ENCODE measurements at places on chromosomes 1 and 21.

DNA sequence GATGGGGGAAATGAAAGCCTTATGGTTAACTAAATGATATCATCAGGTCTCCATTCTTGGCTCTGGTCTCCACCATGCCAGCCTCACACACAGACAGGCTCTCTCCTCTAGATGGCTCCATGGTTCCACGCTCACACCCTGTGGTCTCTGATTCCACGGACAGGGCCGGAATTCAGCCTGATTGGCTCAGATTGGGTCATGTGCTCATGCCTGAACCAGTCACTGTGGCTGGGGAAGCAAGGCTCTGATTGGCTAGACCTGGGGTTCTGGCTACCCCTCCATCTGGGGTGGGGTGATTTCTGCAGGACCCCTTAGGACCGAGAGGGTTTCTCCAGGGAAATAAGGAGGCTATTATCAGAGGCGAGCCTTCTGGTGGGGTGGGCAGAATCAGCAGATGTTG lies 277.0 kb downstream of the PTPRU start:
- DNase-seq: peak; percentile 62

DNA sequence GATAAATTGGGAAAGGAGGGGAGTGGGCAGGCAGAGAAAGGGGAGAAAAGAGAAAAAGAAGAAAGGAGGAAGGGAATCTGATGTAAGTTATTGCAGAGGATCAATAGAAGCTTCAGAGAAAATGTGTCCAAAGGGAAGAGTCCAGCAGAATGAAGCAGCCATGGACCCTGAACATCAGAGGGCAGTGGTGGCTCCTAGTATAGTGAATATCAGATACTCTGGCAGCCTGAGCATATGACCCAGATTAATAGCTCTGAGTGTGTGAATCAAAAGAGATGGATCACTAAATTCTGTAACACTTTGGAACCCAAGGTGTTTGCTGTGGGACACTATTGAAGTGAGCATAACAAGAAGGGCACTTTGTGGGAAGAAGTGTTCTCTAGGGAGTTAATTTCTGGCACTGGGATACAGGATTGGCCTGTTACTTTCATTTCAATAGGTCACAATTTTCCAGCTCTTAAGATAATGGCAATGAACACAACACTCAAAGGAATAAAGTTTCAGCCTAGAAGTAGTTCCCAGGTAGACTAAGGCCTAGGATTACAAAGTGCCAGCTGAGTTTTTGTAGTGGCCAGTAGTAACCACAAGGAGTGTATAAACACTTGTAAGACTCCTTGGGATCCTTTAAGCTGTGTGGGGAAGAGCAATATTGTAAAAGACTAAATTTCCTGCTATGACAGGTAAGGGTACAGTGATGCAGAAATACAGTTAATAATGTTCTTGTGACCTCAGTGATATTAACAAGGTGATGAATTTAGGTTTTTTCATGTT lies 164.5 kb upstream of the BEND5 start:
- no peak for DNase-seq

DNA sequence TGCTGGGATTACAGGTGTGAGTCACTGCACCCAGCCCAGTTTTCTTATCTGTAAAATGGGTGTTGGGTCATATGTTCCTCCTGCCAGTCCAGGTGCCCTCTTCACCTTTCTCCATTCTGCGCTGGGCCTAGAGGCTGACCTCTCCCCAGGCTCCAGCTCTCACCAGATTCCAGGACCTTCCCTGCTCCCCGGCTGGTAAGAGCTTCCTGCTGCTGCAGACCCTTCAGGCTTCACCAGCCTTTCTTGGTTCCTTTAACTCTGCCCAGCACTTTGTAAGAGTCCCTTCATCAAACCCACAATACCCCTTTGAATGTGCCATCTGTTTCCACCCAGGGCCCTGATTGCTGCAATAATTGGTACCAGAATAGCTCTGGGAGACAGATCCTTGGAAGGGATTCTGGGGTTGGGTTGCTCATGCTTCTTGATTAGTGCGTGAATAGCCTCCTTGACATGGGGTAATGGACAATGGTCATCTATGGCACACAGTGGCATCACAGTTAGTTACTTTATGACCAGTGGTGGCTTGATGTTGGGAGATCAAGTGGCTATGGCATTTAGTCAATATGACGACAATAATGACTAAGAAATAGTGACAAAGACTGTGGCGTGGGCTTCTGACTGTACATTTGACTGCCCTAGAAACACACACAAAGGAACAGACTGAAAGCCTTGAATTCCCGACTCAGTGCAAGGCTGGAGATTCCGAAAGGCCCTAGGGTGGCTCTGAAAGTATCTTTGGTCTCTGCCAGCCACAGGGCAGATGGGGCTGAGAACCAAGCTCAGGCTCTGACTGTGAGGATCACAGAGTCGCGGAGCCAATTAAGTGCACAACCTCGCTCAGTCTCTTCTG lies 67.3 kb downstream of the SLC9A1 start:
- no peak for DNase-seq

GRCh38 chr1:160134791-160135572 lies 16.4 kb upstream of the ATP1A4 start:
- DNase-seq: no peak

GRCh38 chr1:22321917-22322316 lies 129.7 kb upstream of the ZBTB40 start:
- no peak for DNase-seq

DNA sequence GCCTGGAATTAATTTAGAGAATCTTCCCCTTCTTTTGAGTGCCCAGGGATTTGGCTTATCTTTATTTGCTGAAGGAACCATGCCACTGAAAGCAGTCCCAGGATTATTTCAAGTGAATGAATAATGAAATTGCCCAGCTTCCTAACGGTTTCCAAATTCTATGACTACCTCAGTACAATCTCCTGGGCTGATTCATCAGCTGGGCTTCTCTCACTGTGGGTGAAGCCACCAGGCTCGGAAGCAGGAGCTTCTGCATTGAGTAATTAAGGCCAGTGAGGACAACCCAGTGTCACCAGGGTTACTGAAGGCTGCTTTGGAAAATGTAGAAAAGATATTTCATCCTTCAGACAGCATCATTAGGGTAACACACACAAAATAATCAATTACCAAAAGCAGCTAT lies 169.8 kb downstream of the DAB1 start:
- DNase-seq: peak; percentile 72

DNA sequence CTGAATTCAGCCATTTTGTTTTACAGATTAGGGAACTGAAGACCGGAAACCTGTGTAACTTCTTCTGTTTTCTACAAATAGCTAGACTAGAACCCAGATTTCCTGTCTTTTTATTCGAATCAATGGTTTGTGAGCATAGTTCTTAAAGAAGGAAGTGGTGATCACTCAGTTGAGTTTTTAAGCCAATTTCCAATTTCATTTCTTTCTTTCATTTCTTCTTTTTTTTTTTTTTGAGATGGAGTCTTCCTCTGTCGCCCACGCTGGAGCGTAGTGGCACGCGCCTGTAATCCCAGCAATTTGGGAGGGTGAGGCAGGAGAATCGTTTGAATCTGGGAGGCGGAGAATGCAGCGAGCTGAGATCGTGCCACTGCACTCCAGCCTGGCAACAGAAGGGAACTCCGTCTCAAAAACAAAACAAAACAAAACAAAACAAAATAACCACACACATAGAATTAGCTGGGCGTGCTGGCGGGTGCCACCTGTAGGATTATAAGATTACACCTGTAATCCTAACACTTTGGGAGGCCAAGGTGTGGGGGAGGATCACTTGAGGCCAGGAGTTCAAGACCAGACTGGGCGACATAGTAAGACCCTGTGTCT lies 3.0 kb upstream of the MDM4 start:
- no peak for DNase-seq

- DNase-seq: no peak
Measured at GRCh38 chr1:40507973-40508372, 594 bp upstream of the EXO5 start.

DNA sequence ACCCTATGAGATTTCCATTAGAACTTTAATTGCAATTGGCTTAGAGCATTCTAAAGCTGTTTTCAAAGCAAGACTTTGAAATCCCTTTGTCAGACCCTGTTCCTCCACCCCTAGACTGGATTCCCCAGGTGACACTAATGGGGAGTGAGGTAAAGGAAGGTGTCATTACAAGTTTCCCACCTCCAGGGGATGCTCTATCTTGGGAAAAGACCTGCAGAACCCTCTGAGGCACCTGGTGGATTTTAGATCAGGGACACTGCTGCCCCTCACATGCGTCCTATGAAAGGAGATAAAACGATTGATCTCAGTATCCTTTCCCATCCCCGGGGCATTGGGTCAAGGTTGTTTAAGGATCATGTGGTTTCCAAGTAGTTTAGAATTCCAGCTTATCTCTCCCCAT lies 80.3 kb upstream of the RGS4 start:
- DNase-seq: no peak

DNA sequence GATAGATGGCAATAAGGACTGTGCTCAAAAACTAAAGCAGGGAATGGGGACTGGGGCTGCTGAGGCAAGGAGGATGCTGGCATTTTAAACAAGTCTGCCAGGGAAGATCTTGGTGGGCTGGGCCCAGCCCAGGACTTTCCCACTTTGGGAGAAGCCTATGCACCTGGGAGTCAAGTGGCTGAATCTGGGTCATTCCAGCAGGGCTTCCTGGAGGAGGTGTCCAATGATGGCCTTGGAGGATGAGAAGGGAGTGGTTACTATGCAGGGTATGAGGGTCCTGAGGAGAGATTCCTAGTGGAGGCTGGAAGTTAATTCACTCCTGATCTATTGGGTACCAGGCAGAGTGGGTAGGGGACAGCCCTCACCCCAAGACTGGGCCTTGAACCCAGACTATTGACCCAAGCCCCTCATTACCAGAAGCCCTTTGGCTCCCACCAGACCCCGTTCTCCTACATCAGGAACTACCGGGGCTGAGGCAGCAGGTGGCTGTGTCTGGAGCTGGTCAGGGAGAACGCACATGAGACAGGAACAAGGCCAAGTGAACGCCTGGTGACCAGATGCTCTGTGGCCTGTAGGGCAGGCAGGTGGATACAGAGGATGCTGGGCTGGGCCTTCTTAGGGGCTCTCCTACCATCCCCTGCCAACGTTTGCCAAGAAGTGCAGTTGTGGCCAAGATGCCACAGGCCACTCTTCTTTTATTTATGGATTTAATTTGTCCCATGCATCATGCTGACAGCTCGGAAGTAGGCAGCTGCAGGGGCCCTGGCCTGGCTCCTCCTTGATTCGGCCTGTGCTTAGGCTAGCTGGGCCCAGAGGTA lies 18.3 kb upstream of the LRP8 start:
- no peak for DNase-seq

DNA sequence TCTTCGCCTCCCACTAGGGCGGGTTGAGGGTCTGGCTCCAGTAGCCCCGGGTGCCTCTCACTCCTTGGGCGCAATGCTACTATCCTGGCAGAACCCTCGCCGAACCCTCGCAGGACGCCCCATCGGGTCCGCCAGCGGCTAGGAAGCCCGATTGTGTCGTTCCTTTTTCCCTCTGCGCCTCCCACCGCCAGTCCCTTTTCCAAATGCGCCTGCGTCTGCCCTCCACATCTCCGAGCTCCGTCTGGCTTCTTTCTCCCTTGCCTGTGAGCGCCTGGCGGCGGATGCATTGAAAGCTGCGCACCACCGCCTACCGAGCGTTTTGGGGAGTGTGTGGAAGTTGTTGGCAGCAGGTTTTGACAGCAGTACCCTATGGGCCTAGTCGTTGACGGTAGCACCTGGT lies 1.0 kb upstream of the DIRAS3 start:
- DNase-seq: peak; percentile 79

DNA sequence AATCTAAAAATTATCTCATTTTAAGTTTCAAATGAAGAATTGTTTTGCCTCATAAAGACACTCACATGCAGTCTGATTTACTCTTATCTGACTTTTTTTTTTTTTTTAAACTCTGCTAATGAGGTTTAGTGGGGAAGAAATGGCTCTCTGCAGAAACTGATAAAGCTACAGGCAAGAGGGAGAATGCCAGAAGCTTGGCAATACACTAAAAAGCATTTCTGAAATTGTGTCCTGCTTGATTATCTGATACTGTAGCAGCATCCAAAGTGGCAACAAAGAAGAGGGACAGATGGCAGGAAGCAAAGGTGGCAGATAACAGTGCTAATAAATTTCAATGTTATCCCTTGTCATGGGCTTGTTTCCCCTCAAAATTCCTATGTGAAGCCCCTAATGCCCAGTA lies 1744.9 kb downstream of the NCAM2 start:
- no peak for DNase-seq

DNA sequence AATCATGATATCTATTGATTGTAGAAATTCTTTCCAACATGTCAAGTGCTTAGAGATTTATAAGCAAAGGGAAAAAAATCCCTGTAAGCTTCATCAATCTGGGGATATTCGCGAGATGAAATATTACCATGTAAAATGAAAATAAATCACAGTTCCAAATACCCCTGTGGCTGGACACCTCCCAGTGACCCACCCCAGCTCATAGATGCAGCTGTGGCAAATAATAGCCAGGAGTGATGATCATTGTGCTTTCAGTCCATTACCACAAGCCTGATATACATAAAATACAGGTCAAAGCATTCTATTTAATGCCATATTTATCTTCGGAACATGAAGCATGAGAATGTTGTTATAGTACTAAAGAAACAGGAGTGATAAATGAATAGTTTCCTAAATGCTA lies 274.9 kb upstream of the LRRC7 start:
- no peak for DNase-seq

- DNase-seq: no peak
Measured at GRCh38 chr1:215031392-215031791, 51.1 kb upstream of the KCNK2 start.

Measured in fibroblast of skin of right quadriceps (primary cell).